ENCODE measurements at places on chromosomes 2 and 18. TPM values are rescaled to one million over a fixed set of nuclear protein-coding genes. Genes with fewer than 3 reads are reported as not detected.

VIL1 gene
- total RNA-seq, result 83.1 TPM

TNFRSF11A gene
- 15.2 TPM for total RNA-seq

INO80B gene
- 25.3 TPM for total RNA-seq

LRATD1 gene
- 9.9 TPM for total RNA-seq

ICOS gene
- total RNA-seq, result not detected

FSIP2 gene
- 8.4 TPM for total RNA-seq

NTSR2 gene
- total RNA-seq, result not detected

HTR2B gene
- not detected for total RNA-seq

NBEAL1 gene
- 20.4 TPM for total RNA-seq

PROC gene
- total RNA-seq, result 0.46 TPM

KCNG3 gene
- 0.77 TPM for total RNA-seq

SPHKAP gene
- 0.14 TPM for total RNA-seq

HOXD9 gene
- 0.94 TPM for total RNA-seq

TGFA gene
- total RNA-seq, result 2.0 TPM

FBXO15 gene
- 1.3 TPM for total RNA-seq

SLC16A14 gene
- 1.2 TPM for total RNA-seq

CIDEA gene
- not detected for total RNA-seq

POMC gene
- total RNA-seq, result 10.9 TPM

SERPINB4 gene
- not detected for total RNA-seq

CDH19 gene
- total RNA-seq, result not detected

FSHR gene
- 6.5 TPM for total RNA-seq

Measured in endodermal cell (in vitro differentiated cells).